ENCODE measurements at places on chromosomes 12 and 14.

DNA sequence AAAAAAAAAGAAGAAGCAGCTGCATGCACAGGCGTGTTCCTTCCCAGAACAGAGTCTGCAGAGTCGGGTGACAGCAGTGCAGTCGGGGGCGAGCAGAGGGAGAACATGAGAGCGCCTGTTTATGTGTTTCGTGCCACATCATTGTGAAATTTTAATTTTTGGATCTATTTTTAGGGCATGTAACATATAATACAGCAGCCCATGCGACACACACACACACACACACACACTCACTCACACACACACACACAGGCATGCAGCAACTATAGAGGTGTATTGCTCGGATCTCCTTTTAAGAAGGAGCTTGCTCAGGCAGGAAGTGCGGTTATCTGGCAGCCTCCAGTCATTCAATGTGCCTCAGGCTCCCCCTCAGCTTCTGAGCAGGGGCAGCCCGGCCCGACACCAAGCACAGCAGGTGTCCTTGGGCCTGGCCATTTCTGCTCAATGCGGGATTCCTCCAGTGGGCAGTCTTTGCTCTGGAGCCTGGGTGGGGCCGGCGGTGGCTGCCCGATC, 71.8 kb downstream of the ZNF664 start:
- no peak for DNase-seq

DNA sequence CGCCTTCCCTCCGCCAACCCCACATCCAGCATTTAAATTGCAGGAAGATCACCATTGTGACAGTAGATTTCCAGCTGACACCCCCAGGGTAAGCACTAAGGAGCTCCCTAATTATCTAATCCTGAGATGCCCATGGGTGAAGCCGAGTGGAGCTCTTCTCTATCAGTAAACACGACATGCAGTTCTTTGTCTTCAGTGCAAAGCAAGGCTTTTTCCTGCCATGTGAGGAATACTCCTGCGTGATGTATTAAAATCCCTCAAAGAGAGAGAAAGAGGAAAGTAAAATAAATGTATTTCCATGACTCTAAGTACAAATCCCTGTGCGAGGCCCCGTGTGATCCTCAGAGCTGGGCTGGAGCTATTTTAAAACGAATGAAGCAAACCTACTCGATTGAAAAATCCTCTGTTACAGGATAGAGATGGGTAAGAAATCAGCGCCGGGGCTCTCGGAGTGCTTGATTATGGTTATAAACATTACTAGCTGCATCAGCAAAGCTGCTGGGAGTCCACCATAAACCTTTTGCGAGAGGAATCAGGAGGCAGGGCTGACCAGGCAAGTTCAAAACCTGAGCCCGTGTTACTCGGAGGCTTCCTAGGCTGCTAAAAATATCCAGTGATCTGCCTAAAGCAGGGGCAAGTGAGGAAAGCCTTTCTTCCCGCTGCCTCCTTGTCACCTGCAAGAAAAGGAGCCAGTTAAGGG, 61.5 kb downstream of the MAP1LC3B2 start:
- DNase-seq: no peak

GRCh38 chr14:52878469-52878868, 72.4 kb downstream of the FERMT2 start:
- no peak for DNase-seq

GRCh38 chr14:100350276-100350926, 27.3 kb downstream of the SLC25A47 start:
- no peak for DNase-seq

- DNase-seq: no peak
These were observed 285.1 kb upstream of the NOS1 start for GRCh38 chr12:117646520-117646919.

GRCh38 chr12:43835264-43835655, 621 bp upstream of the TMEM117 start:
- DNase-seq: peak; percentile 85

DNA sequence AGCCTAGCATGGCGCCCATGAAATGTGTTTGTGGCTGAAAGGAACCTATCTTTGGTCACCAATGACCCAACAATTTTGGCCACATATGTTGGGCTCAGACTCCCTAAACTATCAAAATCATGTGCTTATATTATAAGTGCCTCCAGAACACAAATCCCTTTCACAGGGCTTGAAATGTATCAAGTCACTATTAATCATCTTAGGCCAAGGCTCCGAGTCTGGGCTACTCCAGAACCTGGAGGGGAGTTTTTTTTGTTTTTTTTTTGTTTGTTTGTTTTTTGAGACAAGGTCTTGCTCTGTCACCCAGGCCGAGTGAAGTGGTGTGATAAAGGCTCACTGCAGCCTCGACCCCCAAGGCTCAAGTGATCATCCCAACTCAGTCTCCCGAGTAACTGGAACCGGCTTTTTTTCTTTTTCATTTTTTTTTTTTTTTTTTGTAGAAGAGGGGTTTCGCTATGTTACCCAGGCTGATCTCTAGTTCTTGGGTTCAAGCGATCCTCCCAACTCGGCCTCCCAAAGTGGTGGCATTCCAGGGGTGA, 989 bp upstream of the DRAM1 start:
- peak; percentile 17 for DNase-seq

GRCh38 chr14:62776300-62776699, 269.0 kb downstream of the KCNH5 start:
- DNase-seq: no peak

- no peak for DNase-seq
These were observed 226.7 kb downstream of the FUT8 start for GRCh38 chr14:65639216-65639615.

- DNase-seq: no peak
These were observed 8.8 kb downstream of the DDX47 start for GRCh38 chr12:12821975-12822374.

DNA sequence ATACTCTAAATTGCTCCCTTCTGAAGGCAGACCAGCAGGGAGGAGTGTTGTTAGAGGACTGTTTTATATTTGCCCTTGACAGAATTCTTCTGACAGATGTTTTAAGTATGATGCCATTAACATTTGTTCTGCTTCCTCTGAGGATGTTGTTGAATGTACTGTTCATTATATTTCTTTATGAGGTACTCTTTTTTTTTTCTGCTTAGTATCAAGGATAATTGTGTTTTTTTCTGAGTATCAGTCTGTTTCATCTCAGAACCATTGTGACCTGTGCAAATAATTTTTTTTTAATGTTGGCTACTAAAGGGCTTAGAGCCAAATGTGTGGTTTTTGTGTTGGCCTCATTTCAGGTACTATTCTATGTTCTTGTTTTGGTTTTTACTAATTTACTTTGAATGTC, 10.6 kb downstream of the METAP2 start:
- DNase-seq: no peak

DNA sequence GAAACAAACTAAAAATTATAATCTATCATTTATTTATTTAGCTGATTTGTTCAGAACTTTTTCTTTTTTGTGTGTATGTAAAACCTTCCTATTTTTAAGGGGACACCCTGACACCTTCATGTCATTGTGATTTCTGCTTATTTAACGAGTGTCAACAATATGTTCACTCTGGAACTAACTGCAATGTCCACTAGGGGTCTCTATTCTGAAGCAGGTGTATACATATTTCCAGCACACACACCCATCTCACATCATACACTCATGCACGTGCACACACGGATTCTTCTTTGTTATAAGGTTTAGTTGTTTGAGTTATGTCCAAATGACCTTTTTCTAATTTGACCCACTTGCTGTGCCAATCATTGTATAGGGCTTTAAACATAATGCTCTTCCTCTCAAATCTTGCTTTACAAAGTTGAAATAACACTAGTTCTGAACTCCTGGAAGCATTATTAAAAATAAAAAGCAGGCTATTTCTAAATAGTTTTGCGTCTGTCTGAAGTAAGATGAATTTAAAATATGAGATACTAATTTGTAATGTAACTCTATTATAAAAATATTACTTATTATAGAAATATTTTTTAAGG, 15.5 kb downstream of the E2F7 start:
- peak; percentile 94 for DNase-seq

GRCh38 chr12:81627336-81628189, 131.6 kb downstream of the PPFIA2 start:
- peak; percentile 91 for DNase-seq

GRCh38 chr14:81432219-81432661, 32.1 kb upstream of the STON2 start:
- DNase-seq: no peak

GRCh38 chr12:113048716-113049127, 7.8 kb upstream of the DTX1 start:
- peak; percentile 91 for DNase-seq

GRCh38 chr12:43361031-43361710, 190.8 kb downstream of the ADAMTS20 start:
- no peak for DNase-seq

GRCh38 chr12:119772431-119772830, 104.5 kb downstream of the PRKAB1 start:
- no peak for DNase-seq

GRCh38 chr14:102610968-102611811, 18.7 kb downstream of the RCOR1 start:
- DNase-seq: no peak

DNA sequence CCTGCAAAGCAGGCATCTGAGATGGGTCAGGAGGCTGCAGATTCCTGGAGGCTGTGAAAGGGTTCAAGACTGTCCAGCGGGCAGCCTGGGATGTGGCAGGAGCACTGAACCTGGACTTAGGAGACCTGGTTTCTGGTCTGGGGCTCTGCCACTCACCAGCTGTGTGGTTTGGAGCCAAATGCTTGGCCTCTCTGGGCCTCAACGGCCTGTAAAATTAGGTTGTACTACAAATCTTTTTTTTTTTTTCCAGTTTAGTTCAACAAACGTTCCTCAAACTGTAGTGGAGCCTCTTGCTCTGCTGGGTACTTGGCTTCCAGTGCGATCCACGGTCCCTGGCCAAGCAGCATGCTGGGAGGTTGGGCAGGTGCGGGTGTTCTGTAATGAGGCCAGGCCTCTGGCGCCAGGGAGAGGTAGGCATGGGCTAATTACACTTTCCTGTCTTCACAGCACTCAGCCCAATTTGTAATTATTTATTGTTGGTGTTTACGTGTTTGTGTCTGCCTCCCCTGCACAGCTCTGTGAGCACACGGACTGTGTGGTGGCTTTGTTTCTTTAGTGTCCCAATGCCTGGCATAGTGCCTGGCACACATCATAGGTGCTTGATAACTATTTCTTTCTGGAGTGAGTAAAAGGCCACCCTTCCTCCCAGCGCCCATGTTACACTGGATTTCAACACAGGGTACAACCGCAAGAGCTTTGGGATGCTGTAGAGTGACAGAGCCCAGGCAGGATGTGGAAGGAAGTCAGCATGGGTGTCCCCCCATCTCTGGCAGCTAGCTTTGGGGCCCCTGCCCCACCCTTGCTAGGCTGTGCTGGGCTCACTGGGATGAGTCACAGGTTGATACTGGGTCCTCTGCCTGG, 5.8 kb upstream of the KRT80 start:
- no peak for DNase-seq

- no peak for DNase-seq
These were observed 38.1 kb upstream of the PIWIL1 start for GRCh38 chr12:130299574-130299973.

- no peak for DNase-seq
These were observed 103.8 kb upstream of the ETV6 start for GRCh38 chr12:11545484-11546330.

DNA sequence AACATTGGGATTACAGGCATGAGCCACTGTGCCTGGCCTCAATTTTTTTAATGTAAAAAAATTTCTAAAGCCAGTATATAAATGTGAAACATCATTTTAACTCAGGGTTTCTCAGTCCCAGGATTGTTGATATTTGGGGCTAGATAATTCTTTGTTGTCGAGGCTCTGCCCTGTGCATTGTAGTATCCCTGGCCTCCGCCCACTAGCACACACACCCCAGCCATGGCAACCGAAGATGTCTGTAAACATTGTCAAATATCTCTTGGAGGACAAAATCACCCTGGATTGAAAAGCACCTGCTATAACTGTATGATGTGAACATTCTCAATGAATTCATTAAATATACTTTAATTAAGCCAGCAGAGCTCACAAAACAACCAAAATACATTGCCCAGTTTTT, 8.4 kb upstream of the CIT start:
- peak; percentile 80 for DNase-seq

- no peak for DNase-seq
These were observed 35.5 kb upstream of the C12orf75 start for GRCh38 chr12:105294886-105295479.
